ENCODE measurements at places on chromosomes 5 and 9. TPM values are rescaled to one million over a fixed set of nuclear protein-coding genes. Genes with fewer than 3 reads are reported as not detected.

DNA sequence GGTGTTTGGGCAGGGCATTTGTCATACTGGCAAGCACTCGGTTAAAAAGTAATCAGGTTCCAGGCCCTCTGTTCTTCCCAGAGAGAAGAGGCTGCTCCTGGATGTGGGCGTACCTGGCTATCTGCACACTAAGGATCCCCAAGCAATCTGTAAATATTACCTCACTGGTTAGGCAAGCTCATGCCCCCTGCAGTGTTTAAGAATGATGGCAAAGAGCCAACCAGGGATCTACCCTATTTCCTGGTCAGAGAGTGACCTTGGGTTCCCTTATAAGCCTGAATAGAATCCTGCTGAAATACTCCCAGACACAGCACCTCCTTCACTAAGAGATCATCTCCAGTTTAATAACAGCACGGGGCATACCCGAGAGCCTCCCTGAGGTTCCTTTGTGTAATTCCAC is 181.2 kb downstream of the PIK3R1 start:
- peaks cover 2% of the 10 kb centered on the region for H3K36me3 ChIP-seq
- no peaks in the 10 kb centered on the region for H3K27me3 ChIP-seq
- H3K4me1 ChIP-seq, result no peaks in the 10 kb centered on the region
- H3K4me3 ChIP-seq, result no peak overlapping the region
- no peak overlapping the region for H3K27ac ChIP-seq
- DNase-seq, result no peak

ZSWIM6 gene
- 33.9 TPM for total RNA-seq

TGFBI gene
- total RNA-seq, result 345 TPM

RASGEF1C gene
- total RNA-seq, result 0.36 TPM

DNA sequence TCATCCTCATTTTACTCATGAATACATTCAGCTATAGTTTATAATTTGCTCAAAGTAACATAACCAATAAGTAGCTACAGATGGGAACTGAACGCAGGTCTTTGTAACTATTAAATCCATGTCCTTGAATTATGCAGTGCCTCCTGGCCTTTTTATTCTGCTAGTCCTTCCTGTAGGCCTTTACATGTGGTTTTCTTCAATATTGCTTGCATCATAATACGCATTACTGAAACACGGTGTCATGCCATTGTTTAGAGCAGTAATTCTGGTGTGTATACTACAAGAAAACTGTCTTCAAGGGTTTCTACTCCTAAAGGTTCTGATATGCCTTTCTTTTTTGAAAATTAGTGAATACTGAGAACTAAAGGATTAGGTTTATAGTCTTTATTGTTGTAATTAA is 20.7 kb downstream of the CWC27 start:
- no peaks in the 10 kb centered on the region for H3K27me3 ChIP-seq
- H3K4me1 ChIP-seq, result peaks cover 4% of the 10 kb centered on the region
- no peak overlapping the region for H3K27ac ChIP-seq

MYORG gene
- 4.9 TPM for total RNA-seq

DNA sequence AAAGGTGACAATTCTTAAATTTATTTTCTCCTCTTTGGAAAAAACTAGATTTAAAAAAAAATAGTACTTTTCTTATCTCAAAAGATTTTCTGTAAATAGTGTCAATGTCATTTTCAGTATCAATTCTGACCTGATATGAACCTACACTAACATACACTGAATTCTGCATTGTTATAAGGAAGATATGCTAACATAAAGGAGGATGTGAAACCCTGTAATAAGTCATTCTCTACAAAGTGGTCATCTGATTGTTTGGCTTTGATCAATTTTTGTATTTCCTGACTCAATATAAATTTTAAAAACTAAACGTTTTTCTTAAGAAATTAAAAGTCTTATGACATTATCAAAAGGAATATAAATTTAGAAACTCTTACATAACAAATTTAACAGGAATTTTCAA is 233.6 kb upstream of the EDIL3 start:
- H3K4me1 ChIP-seq, result peaks cover 10% of the 10 kb centered on the region
- H3K36me3 ChIP-seq, result no peaks in the 10 kb centered on the region
- no peak for DNase-seq
- H3K27ac ChIP-seq, result no peak overlapping the region
- H3K4me3 ChIP-seq, result no peak overlapping the region

GRCh38 chr5:87399720-87400119 is 13.0 kb downstream of the CCNH start:
- H3K27ac ChIP-seq, result no peak overlapping the region
- peaks cover 37% of the 10 kb centered on the region for H3K36me3 ChIP-seq
- H3K27me3 ChIP-seq, result no peaks in the 10 kb centered on the region

CNTNAP3B gene
- total RNA-seq, result 5.2 TPM

GRCh38 chr5:101370181-101370580 is 467.1 kb upstream of the ST8SIA4 start:
- H3K27ac ChIP-seq, result no peak overlapping the region
- H3K4me1 ChIP-seq, result no peaks in the 10 kb centered on the region
- H3K36me3 ChIP-seq, result no peaks in the 10 kb centered on the region
- no peak overlapping the region for H3K4me3 ChIP-seq
- DNase-seq, result no peak

CCDC187 gene
- 0.47 TPM for total RNA-seq

DNA sequence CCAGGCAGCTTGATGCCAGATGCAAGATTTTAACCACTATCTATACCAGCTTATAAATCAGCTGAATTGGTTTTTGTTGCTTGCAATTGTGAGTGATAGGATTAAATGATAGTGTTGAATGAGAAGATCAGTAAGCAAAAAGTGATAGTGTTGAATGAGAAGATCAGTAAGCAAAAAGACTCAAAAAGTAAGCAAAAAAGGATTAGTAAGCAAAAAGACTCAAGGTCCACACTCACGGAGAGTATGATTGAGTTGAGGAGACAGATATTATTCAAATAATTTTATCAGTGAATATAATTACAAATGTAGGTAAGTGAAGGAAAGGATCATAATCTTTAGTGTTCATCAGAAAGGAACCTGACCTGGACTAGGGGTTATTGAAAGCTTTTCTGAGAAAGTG is 58.0 kb upstream of the ARRDC3 start:
- no peaks in the 10 kb centered on the region for H3K4me1 ChIP-seq
- no peak overlapping the region for H3K4me3 ChIP-seq
- no peaks in the 10 kb centered on the region for H3K27me3 ChIP-seq
- no peak for DNase-seq

- DNase-seq, result no peak
- no peak overlapping the region for H3K27ac ChIP-seq
- H3K27me3 ChIP-seq, result peaks cover 8% of the 10 kb centered on the region
Measured at GRCh38 chr9:137445275-137445807, 4.2 kb upstream of the ENTPD8 start.

DNA sequence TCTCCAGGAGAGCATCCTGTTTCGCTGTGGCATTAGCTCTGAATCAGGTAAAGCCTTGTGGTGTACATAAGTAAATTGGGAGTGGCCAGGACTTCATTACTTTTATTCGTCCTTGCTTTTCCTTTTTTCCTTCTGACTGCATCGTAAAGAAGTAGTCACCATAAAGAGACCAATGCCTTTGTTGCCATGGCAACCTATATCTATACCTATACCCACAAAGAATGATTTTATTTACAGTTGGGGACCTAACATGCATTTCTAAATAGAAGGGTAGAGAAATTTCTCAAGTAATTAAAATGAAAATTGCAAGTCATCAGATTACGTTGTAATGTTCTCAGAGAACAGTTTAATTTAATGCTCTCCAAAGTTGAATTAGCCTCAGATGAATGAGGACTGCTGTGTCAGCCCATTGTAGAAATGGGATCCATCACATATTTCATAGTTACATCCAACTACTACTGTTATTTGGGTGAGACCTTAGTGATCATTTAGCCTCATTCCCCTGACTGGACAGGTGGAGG is 18.6 kb downstream of the PTCD2 start:
- H3K4me3 ChIP-seq, result no peak overlapping the region
- DNase-seq, result no peak
- peaks cover 51% of the 10 kb centered on the region for H3K4me1 ChIP-seq
- H3K27me3 ChIP-seq, result no peaks in the 10 kb centered on the region

DNA sequence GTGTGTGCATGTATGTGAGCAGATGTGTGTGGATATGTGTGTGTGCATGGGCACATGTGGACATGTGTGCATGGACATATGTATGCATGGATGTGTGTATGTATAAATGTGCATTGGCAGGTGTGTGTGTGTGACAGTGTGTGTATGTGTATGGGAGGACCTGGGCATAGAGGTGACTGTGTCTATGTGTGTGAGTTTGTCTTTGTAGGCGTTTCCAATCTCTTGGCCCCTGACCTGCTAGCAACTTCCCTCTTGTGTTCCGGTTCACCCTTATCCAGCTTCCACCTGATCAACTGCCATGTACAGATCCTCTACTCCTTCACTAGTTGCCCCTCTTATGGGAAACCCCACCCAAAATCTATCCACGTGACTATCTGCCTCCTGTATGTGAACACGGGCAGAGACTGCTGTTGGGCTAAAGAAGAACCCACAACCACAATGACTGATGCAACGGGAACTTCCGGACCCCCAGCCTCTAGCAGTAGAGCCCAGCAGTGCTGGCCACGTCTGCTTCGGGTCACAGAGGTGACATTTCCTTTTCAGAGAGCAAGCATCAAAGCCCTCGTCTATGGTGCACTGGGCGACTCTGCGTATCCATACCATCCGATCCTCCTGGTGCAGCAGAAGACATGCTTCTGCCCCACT is 24.9 kb upstream of the GADD45G start:
- H3K36me3 ChIP-seq, result no peaks in the 10 kb centered on the region
- no peak overlapping the region for H3K27ac ChIP-seq
- peaks cover 16% of the 10 kb centered on the region for H3K27me3 ChIP-seq
- H3K4me1 ChIP-seq, result no peaks in the 10 kb centered on the region
- DNase-seq, result no peak

- H3K27ac ChIP-seq, result no peak overlapping the region
- H3K4me3 ChIP-seq, result no peak overlapping the region
- no peak for DNase-seq
Measured at GRCh38 chr5:10854506-10855277, 93.7 kb upstream of the DAP start.

DNA sequence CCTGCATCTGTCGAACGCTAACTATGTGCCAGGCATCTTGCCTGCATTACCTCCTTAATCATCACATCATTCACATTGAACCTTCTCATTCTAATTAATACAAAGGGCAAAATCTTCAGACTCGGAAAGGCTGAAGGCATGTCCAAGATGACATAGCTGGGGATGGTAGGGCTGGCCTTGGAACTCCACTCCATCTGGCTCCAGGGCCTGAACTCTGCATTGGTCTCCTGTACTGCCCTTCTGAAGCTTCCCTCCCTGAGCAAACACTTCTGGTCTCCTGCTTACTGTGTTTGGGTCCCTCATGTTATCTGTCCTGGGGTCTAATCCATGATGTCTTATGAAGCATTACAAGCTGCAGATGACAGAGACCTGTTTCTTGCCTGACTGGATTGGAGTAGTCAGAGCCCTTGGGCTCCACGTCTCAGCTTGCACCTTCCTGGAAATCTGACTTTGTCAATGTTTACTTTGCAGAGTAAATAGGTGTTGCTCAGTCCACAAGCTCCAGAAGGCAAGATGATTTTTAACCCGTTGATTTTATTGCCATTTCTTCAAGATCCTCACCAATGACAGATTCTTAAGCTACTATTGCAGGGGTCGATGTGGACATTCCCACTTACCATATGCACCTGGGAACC is 106.1 kb downstream of the GALNT10 start:
- DNase-seq, result no peak
- no peaks in the 10 kb centered on the region for H3K36me3 ChIP-seq
- no peak overlapping the region for H3K27ac ChIP-seq
- no peak overlapping the region for H3K4me3 ChIP-seq

- H3K27me3 ChIP-seq, result no peaks in the 10 kb centered on the region
- no peaks in the 10 kb centered on the region for H3K4me1 ChIP-seq
- no peak overlapping the region for H3K4me3 ChIP-seq
- no peak overlapping the region for H3K27ac ChIP-seq
- peaks cover 51% of the 10 kb centered on the region for H3K36me3 ChIP-seq
Measured at GRCh38 chr5:36164461-36164860, 12.6 kb downstream of the SKP2 start.

FOXD4L4 gene
- total RNA-seq, result 0.38 TPM

SHLD3 gene
- total RNA-seq, result 4.0 TPM

GRCh38 chr5:83924171-83924570 is 203.5 kb upstream of the HAPLN1 start:
- no peaks in the 10 kb centered on the region for H3K36me3 ChIP-seq
- peaks cover 22% of the 10 kb centered on the region for H3K4me1 ChIP-seq
- no peak overlapping the region for H3K27ac ChIP-seq
- H3K4me3 ChIP-seq, result no peak overlapping the region
- no peaks in the 10 kb centered on the region for H3K27me3 ChIP-seq

DNA sequence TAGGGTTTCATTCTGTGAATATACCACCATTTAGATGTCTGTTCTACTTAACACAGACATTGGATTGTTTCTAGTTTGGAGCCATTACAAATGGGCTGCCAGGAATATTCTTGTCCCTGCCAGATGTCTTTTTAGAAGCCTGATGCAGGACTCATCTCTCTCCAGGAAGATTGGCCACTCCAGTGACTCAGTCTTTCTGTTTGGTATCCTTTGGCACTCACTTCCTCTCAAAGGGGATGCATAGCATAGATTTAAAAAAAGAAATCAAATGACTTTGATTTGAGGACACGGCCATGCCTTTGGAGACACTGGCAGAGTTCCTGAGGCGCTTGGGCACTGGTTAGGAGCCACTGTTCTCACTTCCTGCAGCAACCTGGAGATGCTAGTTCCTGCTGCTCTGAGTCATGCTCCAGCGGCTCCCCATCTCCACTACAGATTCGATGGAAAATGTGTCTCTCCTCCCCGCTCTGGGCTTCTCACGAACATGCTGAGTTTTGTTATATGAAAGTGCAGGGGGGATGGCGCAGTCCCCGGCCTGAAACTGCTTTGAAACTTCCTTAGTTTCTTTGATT is 3.5 kb upstream of the ZNF366 start:
- no peak overlapping the region for H3K4me3 ChIP-seq
- H3K27me3 ChIP-seq, result no peaks in the 10 kb centered on the region
- DNase-seq, result no peak
- H3K27ac ChIP-seq, result no peak overlapping the region

- no peaks in the 10 kb centered on the region for H3K36me3 ChIP-seq
- H3K27me3 ChIP-seq, result no peaks in the 10 kb centered on the region
- H3K4me3 ChIP-seq, result no peak overlapping the region
- H3K4me1 ChIP-seq, result peaks cover 9% of the 10 kb centered on the region
Measured at GRCh38 chr9:113360242-113360842, 11.0 kb downstream of the BSPRY start.

DNA sequence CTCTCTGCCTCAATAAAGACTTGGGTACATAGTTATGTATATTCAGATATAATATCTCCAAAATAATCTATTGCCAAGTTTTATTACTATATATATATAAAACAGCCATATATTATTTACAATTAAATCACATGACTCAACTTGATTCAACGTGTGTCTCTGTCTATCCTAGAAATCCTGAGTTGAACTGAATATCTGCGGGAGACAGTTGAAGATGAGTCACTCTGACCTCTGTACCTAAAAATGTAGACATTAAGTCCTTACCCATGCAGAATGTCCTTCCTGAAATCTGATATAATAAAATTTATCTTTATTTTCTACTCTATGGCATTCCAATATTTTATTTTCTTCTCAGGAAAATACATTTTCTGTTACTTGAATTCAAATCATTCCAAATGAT is 218.2 kb upstream of the PRDM9 start:
- no peak for DNase-seq
- no peaks in the 10 kb centered on the region for H3K27me3 ChIP-seq
- no peaks in the 10 kb centered on the region for H3K4me1 ChIP-seq
- H3K27ac ChIP-seq, result no peak overlapping the region
- no peaks in the 10 kb centered on the region for H3K36me3 ChIP-seq

FAM221B gene
- 0.07 TPM for total RNA-seq

All from mesothelial cell of epicardium (in vitro differentiated cells).